ENCODE measurements at places on chromosomes 12 and 14.
A peak's percentile ranks its signal among the peaks of the same experiment; 100 is the strongest.

- no peak for DNase-seq
Measured at GRCh38 chr12:120539303-120539702, 5.1 kb downstream of the RNF10 start.

- no peak for DNase-seq
Measured at GRCh38 chr14:95294834-95295599, 24.7 kb downstream of the CLMN start.

DNA sequence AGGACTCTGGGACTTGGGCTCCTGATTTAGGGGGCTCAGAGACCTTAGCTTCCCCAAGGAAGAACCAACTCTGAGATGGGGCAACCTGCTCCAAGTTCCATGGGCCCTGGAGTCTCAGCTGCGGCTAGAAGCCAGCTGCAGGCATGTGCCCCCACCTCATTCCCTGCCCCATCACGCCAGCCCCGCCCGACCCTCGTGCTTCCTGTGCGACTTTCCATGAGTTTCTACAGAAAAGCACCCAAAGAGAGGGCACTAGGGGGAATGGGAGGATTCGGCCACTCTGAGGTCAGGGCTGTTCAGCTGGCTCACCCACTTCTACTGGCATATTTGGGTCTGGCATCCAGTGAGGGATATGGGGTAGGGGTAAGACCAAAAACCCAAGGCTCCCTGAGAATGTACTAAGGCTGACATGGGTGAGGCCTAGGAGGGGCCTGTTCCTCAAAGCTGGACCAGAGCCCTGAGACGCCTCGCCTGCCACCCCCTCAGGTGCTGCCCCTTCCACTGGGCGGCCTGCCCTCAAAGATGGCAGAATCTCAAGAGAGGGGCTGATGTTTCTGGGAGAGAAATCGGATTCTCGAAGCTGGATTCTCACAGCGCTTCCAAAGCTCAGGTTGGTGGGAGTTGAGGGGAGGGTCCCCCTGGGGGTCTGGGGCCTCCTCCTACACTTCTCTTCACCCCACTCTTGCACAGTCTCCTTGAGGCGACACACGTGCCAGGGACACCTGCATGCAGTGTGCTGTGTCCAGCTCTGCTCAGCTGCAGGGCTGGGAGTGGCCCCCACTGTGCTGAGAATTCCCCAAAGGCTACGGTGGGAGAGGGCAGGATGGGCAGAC, 22.1 kb downstream of the FAIM2 start:
- DNase-seq: no peak

GRCh38 chr12:54294953-54295566, 5.8 kb downstream of the NFE2 start:
- no peak for DNase-seq

DNA sequence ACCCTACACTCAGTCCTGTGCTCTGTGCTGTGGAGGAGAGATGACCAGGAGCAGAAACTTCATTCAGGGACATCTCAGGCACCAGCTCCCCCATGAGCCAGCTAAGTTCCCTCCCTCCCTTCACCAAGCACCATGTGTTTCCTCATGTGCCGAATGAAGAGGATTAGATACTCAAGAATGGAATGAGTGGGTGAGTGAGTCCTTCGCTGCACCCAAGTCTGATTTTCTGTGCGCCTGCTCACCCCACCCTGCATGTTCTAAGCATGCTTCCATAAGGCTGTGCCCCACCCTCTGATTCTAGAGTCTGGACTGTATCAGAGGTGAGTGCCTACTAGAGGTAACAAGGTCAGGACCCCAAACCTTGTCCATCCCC, 12.1 kb downstream of the SERPINA5 start:
- no peak for DNase-seq

GRCh38 chr14:21505012-21505553, 6.1 kb downstream of the METTL3 start:
- no peak for DNase-seq

- DNase-seq: no peak
Measured at GRCh38 chr14:53888535-53889386, 67.9 kb downstream of the BMP4 start.

GRCh38 chr14:74695406-74695805, 17.5 kb downstream of the AREL1 start:
- DNase-seq: no peak

DNA sequence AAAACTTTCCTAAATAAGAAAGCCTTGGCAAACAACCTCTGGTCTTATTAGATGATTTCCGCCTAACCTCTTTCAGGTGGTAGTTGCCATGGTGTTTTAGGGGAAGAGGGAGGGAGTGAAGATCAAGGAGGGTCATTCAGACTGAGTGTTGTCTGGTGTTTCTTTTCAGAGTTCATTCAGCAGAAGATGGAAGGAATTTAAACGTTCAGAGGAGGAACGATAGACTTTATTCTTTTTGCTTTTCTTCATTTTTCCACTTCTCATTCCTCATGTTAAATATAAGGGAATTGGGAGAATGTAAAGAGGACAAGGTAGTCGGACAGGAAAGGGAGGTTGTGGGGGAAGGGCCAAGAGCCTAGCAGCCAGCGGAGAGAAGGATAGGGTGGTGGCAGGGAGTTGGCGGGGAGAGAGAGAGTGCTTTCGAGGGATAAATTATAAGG, 17.4 kb upstream of the SALL2 start:
- no peak for DNase-seq

GRCh38 chr12:27575762-27576118, 51.7 kb downstream of the PPFIBP1 start:
- DNase-seq: no peak

DNA sequence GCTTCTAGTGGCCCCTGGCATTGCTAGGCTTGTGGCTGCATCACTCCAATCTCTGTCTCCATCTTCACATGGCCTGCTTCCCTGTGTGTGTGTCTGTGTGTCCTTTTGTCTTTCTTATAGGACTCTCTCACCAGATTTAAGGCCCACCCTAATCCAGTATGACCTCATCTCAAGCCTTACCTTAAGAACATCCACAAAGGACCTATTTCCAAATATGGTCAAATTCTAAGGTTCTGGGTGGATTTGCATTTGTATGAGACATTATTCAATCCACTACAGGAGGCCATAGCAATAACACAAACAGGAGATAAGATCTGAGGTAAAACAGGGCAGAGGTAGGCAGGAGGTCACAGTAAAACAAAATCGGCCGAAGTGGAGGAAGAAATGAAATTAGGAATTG, 375.9 kb downstream of the BTG1 start:
- no peak for DNase-seq

DNA sequence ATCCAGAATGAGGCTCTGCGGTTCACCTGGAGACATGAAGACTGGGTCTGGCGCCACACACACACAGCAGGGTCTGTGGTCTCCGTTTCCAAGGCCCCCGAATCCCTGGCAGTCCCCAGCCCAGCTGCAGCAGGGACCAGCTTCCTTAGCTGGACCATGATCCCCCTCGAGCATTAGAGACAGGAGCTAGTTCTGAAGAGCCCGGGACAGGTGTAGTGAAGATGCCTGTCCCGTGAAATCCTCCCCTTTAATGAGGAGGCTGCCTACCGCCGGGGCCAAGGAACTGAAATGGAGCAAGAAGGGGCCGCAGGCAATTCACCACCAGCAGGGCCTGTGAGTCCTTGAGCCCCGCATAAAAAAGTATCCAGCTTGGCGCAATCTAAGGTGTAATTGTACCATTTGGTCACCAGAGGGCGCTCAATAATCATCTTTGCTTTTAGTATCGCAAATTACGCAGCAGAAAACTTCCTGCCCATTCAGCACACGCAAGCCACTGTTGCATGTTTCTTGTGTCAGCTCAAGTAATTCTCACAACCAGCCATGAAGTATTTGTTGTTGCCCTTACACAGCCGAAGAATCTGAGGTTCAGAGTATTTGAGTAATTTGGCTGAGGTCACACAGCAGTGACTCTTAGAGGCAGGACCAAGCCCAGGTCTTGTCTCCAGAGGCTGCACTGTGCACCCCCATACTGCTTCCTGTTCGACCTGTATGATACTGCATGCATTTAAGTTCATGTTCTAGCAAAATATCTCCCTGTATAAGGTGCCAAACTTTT, 54.3 kb upstream of the PPP2R5C start:
- DNase-seq: no peak

DNA sequence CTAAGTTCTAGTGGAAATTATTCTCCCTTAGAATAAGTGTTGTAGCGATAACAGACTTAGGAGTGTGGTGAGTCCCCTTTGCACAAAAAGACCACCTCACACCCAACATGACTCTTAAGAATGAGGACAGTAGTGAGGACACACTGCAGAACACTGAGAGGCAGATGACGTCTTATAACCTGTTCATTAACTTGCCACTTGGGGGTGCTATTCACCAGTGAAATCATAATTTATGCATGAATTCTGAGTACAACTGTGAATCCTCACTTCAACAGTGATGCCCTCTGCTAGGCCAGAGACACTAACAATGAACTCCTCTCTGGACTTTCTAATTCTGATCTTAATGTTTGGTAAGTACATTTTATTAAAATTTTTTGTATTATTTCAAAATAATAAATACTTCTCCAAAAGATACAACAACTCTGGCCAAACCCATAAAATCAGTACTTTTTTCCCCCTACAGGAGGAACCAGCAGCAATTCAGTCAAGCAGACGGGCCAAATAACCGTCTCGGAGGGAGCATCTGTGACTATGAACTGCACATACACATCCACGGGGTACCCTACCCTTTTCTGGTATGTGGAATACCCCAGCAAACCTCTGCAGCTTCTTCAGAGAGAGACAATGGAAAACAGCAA, 274.7 kb downstream of the DAD1 start:
- DNase-seq: no peak

DNA sequence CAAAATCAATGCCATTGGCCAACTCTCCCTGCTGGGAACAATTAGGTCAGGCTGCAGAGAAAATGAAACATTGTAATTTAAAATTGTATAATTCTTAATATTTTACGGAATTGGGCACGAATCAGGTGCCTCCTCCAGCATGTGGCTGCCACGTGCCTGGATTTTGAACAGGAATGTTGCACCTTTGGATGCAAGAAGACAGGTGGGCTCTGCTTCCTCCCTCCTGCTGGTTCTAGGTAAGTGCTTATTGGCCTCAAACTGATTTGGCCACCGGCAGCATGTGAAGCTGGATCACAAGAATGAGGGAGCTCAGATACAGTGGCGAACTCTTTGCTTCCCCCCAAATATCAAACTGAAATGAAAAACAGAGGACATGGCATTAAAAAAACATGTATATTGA, 1559.9 kb upstream of the FLRT2 start:
- no peak for DNase-seq

DNA sequence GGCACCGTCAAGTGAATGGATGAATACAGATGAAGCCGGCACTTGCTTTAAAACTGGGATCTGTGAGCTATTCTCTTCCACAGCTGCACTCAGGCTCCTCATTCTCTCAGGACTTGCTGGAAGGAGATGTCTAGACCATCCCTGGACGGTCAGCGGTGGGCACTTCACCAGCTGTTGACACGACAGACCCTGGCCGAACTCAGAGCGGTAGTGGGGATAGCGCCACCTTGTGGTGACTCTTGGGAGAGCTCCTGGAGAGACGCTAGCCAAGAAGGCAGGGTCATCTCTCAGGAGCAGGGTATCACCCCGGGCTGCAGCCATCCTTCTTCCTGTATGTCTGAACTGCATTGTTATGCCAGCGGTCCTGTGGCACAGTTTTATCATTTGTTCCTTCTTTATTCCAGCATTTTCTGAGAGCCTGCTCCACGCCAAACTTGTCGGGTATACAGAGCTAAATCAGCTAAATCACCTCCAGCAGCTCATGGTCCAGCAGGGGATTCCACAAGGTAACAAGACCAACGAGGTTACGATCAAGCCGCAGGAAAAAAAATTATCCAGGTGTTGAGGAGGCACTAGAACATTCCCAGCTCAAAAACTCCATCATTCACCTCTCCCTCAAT, 10.0 kb downstream of the WNT1 start:
- DNase-seq: peak; percentile 46

GRCh38 chr14:79177106-79177505, 1006.9 kb downstream of the NRXN3 start:
- no peak for DNase-seq

GRCh38 chr12:130101370-130101769, 60.9 kb upstream of the FZD10 start:
- DNase-seq: no peak

- no peak for DNase-seq
Measured at GRCh38 chr12:111186347-111186746, 182.5 kb downstream of the PHETA1 start.

- peak; percentile 39 for DNase-seq
Measured at GRCh38 chr12:106136263-106136662, 2.5 kb downstream of the NUAK1 start.

DNA sequence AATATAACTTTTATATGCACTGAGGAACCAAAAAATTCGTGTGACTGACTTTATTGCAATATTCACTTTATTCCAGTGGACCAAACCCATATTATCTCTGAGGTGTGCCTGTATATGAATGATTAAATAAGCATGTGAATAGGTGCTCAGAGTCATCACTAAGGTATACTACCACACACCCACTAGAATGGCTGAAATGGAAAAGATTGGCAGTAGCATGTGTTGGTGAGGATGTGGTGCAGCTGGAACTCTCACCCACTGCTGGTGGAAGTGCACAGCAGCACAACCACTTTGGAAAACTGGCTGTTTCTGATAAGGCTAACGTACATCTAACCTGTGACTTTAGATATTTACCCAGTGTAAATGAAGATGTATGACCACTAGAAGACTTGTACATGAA, 36.8 kb downstream of the GOLGA5 start:
- DNase-seq: no peak

DNA sequence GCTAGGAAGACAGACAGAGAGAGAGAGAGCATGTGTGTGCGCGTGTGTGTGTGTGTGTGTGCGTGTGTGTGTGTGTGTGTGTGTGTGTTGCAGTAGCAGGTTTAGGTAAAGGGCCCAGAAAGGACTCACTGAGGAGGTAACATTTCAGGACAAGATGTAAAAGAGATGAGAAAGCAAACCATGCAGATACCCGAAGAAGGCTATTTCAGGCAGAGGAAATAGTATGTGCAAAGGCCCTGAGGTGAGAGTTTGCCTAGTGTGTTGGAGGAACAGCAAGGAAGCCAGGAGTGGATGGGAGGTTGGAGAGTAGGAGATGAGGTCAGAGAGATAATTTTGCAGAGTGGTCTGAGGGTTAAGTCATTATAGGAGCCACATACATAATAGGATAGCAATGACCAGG, 754.3 kb upstream of the TBX3 start:
- DNase-seq: no peak

DNA sequence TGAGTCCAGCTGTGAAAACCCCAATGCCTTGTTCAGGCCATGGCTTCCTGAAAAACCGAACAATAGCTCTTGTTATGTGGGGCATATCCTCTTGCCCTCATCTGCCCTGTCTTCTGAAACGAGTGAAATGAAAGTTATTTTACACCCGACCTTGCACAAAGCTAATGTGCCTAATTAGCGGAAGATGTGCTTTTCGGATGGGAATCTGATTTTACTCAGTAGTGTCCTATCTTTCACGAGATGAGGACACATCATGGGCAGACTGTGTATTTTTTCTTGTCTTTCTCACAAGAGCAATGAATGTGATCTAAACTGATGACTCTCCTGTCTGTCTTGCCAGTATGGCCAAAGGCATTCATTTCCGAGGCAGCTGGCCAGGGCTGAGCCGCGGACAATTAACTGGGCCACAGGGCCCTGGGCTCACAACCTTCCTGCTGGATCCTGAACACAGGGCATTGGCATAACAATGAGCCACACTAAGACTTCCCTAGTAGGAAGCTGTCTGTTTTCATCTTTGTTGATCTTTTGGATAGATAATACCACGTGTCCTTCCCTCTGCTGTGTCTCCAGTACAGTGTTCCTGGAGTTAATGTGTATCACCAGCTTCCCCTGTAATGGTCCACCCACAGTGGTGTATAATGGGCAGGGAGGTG, 86.0 kb upstream of the HIF1A start:
- DNase-seq: no peak

Measured in stimulated activated CD4-positive, alpha-beta T cell treated with anti-CD3 and anti-CD28 coated beads, TNF-alpha, amount 100 ng/mL, for 4 hours (primary cell).